Stimulated activated CD8-positive, alpha-beta memory T cell treated with anti-CD3 and anti-CD28 coated beads, Interleukin-2, amount 100 ng/mL, for 1 hour (primary cell): ENCODE measurements at places on chromosomes 2 and 18.

DNA sequence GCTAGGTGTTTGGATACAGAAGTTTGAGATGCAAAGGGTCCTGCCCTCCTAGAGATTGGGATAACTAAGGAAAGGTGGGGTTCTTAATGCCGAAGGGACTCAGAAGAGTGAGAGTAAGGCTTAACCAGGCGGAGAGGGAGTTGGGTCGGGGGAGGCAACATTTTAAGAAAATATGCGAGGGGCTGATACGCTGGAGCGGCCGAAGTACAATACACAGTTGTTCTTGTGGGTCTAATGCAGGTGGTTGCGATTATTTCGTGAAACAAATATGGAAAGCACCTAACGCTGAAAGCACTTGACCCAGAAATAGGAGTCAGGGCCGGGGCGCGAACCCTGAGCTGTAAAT is 344 bp upstream of the MRPL33 start:
- no peak for DNase-seq

DNA sequence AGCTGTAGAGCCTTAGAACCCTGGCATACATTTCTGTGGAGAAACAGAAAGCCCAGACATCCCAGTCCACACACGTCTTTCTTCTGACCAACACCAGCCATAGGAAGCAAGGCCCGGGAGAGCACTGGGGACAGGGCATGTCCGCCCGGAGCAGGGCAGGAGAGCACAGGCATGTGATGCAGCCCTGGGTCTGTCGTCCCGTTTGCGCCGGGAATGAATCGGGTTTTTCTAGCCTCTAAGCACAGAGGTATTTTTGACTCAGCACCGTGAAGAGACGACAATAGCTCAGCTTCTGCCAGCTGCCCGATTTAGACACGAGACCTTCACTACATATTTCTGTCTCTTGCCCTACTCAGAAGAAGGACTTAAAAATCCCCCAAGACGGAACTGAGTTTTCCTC is 7.3 kb upstream of the AMMECR1L start:
- DNase-seq, result no peak

DNA sequence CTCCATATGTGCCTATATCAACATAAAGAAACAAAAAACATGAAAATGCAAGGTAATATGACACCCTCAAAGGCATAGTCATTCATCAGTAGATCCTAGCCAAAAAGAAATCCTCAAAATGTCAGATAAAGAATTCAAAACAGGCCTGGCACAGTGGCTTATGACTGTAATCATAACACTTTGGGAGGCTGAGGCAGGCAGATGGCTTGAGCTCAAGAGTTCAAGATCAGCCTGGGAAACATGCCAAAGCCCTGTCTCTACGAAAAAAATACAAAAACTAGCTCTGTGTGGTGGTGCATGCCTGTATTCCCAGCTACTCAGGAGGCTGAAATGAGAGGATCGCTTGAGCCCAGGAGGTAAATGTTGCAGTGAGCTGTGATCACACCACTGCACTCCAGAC is 284.6 kb upstream of the KLHL29 start:
- no peak for DNase-seq

- DNase-seq, result no peak
These were observed 249.5 kb upstream of the TANK start for GRCh38 chr2:160910681-160911080.

GRCh38 chr2:144705328-144706245 is 185.7 kb upstream of the ZEB2 start:
- no peak for DNase-seq
